ENCODE measurements at places on chromosomes 13 and 19. TPM values are rescaled to one million over a fixed set of nuclear protein-coding genes. Genes with fewer than 3 reads are reported as not detected.

DNA sequence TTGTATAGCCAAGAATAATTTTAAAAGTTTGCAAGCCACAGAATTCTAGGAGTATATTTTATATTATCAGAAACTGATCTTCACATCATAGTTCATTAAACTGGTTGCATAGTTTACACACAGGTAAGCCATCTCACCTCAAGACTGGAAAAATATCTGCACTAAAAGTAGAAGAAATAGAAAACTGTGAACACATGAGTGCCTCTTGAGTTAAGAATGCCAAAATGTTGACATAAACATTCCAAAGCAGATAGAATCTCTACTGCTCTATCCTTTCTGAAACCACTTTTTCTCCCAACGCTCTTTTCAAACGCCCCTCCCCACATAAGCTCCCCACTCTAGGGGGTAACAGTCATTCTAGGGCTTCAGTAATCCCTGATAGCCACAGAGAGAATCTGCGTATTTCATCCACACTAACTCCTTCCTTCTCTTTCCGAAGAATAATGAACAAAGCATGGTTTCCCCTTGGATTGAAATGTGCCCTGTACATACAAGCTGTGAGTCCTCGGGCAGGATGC, 201.5 kb downstream of the IRS2 start:
- DNase-seq, result no peak

- DNase-seq, result no peak
These were observed 23.5 kb downstream of the CEACAM16 start for GRCh38 chr19:44722131-44723121.

DNA sequence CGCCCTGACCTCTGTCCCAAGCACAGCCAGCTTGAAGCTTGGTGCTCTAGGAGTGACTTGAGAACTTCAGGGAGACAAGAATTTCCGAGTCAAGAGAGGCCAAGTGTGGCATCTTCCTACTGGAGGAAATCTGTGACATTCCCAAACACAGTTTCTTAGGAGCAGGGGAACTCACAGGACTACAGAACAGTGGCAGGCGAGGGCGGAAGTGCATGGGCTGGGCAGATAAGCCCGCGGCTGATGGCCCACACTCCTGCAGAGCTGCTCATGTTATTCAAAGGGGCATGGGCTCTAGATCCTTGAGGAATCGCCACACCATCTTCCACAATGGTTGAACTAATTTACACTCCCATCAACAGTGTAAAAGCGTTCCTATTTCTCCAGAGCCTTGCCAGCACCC, 168.8 kb downstream of the KATNAL1 start:
- DNase-seq, result no peak

GRCh38 chr19:20039203-20039723, at the start of gene ZNF682:
TSS of gene ZNF682 (minus strand) at chr19:20039505. CDS start at chr19:20039345, 160 bp downstream.
- DNase-seq, result peak; percentile 91

DNA sequence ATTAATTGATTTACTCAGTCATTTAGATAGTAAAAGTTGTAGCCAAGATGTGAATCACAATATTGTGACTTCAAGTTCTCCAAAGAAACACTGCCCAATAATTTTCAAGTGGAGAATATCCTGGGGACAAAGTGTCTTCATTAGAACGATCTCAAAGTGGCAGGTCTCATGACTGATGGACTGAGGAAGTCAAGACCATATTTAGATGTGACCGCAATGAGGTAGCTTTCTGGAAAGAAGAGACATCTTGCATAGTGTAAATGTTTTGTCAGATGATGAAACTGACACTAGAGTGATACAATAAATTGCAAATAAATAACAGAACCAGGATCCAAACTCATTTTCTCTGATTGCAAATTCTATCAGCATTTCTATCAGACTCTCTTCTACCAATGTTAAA, 1476.9 kb downstream of the EFNB2 start:
- no peak for DNase-seq

DNA sequence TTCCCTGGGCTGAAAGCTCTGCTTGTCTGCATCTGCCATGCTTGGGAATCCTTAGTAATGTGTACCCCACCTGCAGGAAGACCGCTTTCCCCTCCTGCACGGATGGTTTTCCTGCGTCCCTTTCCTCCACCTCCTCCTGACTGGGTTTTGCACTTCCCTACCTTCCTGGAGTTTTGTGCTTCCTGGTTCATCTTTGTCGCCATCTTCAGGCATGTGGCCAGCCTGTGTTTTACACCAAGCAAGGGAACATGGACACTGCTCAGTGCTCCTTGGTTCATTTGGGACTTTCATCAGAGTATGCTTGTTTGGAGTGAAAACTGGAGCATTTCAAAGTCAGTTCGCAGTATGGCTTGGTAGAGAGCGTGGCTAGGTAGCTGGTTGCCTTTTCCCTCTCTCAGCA, 30.7 kb downstream of the ERICH6B start:
- no peak for DNase-seq

GRCh38 chr19:5895409-5895808, 8.2 kb downstream of the NDUFA11 start:
- no peak for DNase-seq

DNA sequence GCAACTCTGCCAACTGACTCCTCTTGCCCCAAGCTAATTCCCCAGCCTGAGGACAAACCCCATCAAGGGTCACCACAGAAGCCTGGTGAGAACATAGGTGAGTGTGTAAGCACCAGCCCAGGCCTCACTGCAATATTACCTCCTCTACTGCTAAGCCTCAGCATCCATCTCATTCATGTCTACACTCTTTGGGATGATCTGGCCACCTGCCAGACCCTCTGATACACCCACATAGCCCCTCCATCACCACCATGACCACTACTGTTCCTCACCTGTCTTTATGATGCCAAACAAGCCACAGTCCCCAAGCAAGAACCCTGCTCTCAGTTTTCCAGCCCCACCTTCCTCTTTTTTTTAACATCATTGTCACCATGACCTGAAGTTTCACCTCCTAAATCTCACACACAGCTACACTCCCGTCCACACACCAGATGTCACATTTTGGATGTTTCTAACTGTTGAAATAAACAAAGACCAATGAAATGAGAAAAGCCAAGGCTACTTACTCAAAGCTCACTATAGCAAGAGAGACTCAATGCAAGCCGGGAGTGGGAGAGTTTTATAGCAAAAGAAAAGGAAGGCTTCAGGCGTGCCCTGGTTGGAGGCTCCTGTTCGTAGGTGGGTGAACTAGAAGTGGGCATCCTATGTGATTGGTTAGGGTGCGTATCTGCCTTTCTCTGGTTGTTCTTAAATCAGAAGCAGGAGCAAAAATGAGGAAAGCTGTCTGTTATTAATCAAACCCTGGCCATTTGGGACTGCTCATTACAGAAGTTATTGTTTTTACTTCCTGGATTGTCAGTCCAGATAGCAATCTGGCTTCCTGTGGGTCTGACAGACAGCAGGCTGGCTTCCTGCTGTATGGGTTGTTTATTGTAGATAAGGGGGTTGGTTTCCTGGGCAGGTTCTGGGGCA, 2.0 kb downstream of the ZNF792 start:
- no peak for DNase-seq

GRCh38 chr19:44643605-44644401, at the start of gene PVR:
TSS of gene PVR (plus strand) at chr19:44643910. CDS start at chr19:44644097, 187 bp downstream.
- DNase-seq, result peak; percentile 70

GRCh38 chr13:92414851-92415250, 811.8 kb upstream of the GPC6 start:
- DNase-seq, result no peak

- DNase-seq, result no peak
These were observed 16.4 kb downstream of the MAB21L1 start for GRCh38 chr13:35460061-35460460.

DNA sequence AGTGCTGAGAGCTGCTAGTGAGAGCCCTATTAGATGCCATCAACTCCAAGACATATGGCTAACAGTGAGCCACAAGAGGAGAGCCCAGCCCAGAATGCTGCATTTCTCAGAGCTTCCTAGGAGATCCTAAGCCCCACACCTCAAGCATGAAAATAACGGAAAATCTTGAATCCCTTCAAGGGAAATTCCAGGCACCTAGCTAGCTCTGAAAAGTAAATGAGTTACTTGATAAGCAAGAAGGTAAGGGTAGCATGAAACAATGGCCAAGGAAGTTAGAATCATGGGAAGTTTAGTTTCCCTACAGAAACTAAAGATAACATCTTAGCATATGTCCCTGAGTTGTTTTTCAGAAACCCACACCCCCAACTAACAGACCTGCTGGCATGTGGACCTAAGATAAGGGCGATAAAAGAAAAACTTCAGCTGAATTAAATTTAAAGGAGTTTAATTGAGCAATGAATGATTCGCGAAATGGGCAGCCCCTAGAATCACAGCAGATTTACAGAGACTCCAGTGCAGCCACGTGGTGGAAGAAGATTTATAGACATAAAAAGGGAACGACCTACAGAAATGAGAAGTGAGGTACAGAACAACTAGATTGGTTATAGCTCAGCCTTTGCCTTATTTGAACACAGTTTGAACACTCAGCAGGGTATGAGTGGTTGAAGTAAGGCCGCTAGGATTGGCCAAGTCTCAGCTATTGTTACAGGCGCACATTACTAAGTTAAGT, 301.3 kb upstream of the DACH1 start:
- no peak for DNase-seq

GRCh38 chr19:54739587-54740497, 1.5 kb downstream of the KIR2DL3 start:
- DNase-seq, result no peak

GRCh38 chr19:9018163-9018875, 8.1 kb upstream of the MUC16 start:
- peak; percentile 98 for DNase-seq

DNA sequence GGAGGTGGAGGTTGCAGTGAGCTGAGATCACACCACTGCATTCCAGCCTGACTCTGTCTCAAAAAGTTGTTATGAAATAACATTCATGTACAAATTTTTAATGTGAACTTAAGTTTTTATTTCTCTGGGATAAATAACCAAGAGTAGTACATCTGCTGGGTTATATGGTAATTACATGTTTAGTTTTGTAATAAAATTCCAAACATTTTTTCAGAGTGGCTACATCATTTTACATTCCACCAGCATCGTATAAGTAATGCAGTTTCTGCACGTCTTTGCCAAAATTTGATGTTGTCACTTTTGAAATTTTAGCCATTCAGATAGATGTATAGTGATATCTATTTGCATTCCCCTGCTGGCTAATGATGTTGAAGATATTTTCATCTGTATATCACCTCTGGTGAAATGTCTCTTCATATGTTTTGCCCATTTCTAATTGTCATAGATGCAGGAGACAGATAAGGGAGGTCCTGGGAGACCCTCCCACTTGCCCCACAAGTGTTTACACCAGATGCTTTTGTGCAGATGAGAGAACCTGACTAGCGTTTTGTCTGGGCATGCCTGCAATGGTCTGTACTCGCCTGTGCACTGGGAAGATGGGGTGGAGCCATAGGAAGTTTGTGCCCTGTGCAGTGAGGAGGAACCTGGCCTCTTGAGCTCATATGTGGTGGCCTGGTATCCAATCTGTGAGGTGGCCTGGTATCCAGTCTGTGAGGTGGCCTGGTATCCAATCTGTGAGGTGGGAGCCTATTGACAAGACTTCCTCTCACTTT, 12.7 kb upstream of the KBTBD6 start:
- no peak for DNase-seq

DNA sequence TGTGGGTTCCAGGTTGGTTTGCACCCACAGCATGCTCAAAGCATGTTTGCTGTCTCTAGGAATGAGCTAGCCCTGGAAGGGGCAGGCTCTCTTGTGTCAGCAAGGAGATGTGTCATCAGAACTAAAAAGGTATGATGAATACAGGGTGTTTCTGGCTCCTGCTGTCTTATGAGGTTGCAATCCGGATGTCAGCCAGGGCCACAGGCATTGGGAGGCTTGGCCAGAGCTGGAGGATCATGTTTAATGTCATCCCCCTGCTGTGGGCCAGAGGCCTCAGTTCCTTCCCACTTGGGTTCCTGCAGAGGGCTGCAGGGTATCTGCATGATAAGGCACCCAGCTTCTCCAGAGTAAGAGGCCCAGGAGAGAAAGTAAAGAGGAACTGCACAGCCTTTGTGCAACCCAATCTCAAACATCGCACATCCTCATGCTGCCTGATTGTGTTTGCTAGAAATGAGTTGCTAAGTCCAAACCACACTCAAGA, 193.6 kb downstream of the COL4A1 start:
- DNase-seq, result peak; percentile 29

DNA sequence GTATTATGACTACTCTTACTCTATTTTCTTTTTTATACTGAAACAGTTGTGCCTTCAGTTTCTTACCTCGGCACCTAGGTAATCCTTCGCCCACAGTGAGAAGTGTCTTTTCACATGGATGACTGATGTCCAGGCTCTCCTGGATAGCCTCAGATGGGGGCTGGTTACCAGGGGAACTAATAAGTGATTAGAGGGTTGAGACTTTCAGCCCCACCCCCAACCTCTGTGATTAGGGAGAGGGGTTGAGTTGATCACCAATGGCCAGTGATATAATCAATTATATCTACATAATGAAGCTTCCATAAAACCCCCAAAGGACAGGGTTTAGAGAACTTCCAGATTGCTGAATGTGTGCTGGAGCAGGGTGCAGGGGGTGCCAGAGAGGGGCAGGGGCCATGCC, 43.0 kb upstream of the GPR183 start:
- no peak for DNase-seq

GRCh38 chr19:5996102-5996501, 18.2 kb upstream of the RANBP3 start:
- no peak for DNase-seq

- DNase-seq, result no peak
These were observed 125.7 kb downstream of the TNFRSF19 start for GRCh38 chr13:23695711-23696464.

DNA sequence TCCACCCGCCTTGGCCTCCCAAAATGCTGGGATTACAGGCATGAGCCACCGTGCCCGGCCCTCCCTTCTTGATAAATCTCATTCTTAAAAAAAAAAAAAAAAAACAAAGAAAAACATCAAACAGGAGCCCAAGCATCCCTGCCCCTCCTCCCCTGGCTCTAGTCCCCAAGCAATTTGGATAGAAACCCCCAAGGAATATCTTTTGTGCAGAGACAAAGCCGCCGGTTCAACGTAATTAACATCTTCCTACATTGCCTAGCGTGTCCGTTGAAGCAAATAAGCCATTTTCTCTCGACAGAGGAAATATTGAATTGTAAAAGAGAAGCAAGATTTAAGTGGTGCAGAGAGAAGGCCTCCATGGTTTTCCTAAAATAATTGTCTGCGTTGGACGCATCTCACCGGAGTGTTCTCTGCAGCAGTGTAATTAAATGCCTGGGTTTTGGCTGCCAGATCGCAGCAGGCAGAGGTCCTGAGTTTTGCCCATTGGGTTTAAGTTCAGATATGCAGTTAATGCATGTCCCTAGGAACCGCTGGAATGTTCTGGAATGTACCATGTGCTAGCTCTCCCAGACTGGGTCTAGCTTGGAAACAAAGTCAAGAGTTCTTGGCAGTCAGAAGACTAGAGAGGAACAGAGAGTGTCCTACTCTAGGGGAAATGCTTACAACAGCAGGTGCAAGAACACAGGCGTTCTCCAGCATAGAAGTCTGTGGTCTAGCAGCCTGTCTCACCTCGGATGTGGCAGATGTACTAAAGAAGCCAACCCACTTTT, 30.8 kb downstream of the PIN1 start:
- no peak for DNase-seq

- no peak for DNase-seq
These were observed 115.8 kb downstream of the CCNA1 start for GRCh38 chr13:36548129-36548528.

EFNA2 gene
- 1.6 TPM for total RNA-seq

PLK5 gene
- total RNA-seq, result not detected

CCDC70 gene
- not detected for total RNA-seq

ZNF880 gene
- 27.3 TPM for total RNA-seq

BAX gene
- 198 TPM for total RNA-seq

ZNF492 gene
- not detected for total RNA-seq

ZNF358 gene
- 60.7 TPM for total RNA-seq

NLRP7 gene
- 0.25 TPM for total RNA-seq

TEX26 gene
- total RNA-seq, result not detected

IZUMO1 gene
- total RNA-seq, result 2.2 TPM

MAG gene
- total RNA-seq, result 13.4 TPM

ZNF235 gene
- total RNA-seq, result 5.9 TPM

NAPSA gene
- 1.8 TPM for total RNA-seq

DPF1 gene
- total RNA-seq, result 1.1 TPM
